ENCODE measurements at places on chromosomes 5 and 9.

- no peak for DNase-seq
These were observed 3.4 kb downstream of the FAM13B start for GRCh38 chr5:138029501-138029900.

GRCh38 chr5:124052201-124052600 lies 540.2 kb downstream of the CSNK1G3 start:
- DNase-seq: no peak

GRCh38 chr5:6729386-6730310 lies 16.4 kb downstream of the TENT4A start:
- no peak for DNase-seq

- no peak for DNase-seq
These were observed 11.1 kb upstream of the PPP1R2B start for GRCh38 chr5:156838961-156839360.

DNA sequence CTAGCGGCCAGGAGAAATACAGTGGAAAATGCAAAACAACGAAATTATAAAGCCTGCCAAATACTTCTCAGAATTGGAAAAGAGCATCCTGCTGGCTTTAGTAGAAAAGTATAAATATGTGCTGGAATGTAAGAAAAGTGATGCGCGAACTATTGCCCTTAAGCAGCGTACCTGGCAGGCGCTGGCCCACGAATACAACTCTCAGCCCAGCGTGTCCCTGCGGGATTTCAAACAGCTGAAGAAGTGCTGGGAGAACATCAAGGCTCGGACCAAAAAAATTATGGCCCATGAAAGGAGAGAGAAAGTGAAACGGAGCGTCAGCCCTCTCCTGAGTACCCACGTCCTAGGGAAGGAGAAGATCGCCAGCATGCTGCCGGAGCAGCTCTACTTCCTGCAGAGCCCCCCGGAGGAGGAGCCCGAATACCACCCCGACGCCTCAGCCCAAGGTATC lies 15.0 kb downstream of the MSANTD3 start:
- DNase-seq: no peak

- no peak for DNase-seq
These were observed 5.4 kb downstream of the GDA start for GRCh38 chr9:72154468-72155285.

- no peak for DNase-seq
These were observed 34.2 kb downstream of the ITGA1 start for GRCh38 chr5:52821901-52822300.

GRCh38 chr5:35850967-35851680 lies 5.6 kb upstream of the IL7R start:
- no peak for DNase-seq

- no peak for DNase-seq
These were observed 43.8 kb downstream of the SLC38A9 start for GRCh38 chr5:55668356-55668755.

- no peak for DNase-seq
These were observed 186.7 kb upstream of the FREM1 start for GRCh38 chr9:15096972-15097371.

DNA sequence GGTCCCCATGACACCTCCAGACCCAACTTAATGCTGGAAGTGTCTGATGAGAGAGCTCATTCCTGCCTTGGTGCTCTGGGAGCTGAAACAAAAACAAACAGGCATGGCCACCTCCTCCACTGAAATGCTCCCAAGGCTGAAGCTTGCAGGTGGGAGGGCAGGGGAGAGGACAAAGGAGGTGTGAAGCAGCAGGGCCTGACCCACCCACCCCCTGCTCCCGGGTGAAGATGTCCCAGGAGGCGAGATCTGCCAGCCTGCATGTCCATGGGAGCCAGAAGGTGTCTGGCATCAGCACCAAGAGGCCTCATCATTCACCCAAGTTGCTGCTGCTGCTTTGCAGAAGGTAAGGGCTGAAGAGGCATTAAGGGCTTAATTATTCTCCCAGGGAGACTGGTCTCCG lies 4.2 kb upstream of the CCIN start:
- DNase-seq: no peak

DNA sequence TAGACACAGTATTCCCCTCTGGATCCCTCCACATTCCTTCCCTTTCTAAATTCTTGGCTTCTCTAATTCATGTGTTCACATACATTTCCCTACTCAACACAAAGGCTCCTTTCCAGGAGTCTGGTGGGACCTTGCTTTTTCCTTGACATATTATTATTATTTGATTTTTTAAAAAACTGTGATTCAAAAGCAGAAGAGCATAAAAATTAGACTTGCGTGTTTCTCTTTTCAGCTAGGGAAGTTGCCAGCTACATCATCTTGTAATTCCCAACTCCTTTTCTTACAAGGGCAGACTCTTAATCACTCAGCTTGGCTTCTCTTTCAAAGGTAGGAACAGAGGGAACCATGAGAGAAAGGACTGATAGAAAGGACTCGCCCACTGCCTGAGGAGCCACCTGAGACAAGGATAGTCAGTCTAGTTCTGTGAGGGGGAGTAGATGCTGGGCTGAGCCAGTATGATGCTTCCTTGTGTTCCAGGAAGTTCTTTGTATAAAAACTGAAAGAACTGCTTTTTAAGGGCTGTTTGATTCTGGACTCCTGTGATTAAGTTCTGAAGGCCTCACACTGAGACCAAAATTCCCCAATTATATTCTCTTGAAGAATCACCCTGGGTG lies 51.0 kb upstream of the DPYSL3 start:
- DNase-seq: no peak

DNA sequence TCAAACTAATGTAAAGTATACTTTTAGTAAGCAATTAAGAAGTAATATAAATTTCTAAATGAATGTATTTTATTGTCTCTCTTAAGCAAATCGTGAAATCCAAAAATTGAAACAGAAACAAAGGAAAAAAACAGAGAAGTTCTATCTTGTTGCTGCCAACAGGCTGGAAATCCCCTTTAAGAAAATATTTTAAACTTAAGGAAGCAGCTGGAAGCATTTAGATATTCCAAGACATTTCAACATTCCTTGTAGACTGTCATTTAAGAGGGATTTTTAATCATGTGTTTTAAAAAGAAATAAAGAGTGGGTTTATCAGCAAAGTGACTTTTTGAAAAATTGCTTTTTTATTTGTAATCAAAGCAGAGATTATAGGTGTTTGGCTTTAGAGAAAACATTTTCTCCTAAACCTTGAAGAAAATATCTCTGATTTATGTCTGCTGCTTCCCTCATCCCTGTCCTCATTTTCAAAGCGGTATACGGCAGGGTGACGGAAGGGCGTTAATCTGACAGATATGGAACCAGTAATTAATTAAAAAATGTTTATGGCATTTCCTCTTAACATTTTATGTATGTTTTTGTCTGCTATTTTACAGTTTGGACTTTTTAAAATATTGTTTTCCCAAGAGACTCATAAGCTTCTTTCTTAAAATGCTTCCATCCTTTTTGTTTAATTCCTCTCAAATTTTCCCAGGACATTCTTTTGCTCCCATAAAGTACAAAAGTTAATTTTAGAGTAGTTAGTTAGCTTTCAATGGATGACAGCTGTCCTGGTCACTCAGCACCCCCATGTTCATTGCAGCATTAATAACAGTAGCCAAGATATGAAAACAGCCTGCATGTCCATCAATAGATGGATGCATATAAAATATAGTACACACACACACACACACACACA lies 245.6 kb downstream of the LURAP1L start:
- DNase-seq: no peak

DNA sequence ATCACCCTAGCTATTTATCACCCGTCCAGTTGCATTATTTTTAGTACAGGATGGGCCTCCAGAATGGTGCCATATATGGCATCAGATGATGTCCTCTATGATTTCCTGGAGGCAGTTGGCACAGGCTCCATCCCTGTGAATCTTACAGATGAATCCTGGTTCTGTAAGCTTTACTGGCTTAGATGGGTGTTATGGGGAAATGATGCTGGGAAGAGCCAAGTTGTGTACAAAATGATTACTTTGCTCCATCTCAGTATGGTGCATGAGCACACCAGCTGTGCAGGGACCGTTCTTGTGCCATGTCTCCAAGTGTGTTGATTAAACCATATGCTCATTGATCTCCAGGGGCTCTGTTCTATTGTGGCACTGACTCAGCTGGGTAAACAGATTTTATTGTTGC lies 755.7 kb downstream of the TLR4 start:
- DNase-seq: no peak

- DNase-seq: no peak
These were observed 687 bp downstream of the LYSMD3 start for GRCh38 chr5:90528601-90529193.

GRCh38 chr5:25974451-25974850 lies 1063.9 kb downstream of the CDH9 start:
- DNase-seq: no peak

DNA sequence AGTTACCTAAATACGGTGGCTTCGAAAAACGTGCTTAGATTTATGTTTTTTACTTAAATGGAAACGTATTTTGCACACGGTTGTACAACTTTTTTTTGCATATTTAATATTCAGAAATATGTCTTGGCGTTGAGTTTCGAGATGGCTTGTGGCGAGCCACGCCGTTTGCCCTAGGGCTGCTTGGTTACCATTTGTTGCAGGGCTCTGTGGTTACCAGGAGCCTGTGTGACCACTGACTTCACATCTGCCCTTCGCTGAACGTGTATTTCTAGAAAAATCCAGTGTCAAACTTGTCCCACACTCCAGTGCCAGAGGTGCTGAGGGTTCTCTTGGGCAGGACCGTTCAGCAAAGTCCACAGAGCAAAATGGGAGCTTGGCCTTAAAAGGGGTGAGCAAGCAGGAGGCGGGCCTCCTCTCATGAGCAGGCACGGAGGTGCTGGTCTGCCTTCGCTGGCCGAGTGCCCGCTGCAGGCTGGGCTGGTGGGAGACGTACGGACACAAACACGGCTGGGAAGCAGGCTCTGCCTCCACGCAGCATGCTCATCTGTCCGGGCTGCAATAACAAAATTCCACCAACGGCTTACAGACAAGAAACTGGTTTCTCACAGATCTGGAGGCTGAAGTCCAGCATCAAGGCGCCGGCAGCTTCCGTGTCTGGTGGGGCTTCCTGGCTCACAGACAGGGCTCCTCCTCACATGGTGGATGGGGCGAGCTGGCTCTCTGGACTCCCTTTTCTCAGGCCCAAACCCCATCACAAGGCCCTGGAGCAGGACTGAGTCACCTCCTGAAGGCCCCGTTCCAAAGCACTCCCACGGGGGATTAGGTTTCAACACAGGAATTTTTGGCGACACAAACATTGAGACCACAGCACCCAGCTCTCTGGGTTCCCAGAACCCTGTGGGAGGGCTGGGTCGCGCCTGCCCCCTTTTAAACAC lies 5.4 kb downstream of the MRPL36 start:
- DNase-seq: no peak

DNA sequence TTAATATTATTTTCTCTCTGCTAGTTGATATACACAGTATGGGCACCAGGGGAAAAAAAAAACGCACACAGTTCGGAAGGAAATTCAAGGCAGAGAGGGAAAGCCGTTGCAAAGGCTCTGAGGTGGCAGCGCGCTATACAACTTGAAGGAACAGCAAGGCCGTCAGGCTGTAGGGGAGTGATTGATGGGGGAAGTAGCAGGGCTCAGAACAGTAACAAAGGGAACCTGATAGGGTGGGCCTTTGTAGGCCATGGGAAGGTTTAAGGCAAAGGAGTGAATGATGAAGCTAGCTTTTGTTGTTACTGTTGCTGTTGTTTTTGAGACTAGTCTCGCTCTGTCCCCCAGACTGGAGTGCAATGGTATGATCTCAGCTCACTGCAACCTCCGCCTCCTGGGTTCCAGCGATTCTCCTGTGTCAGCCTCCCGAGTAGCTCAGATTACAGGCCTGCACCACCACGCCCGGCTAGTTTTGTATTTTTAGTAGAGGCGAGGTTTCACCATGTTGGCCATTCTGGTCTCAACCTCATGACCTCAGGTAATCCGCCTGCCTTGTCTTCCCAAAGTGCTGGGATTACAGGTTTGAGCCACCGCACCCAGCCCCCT lies 27.0 kb downstream of the AQP7 start:
- no peak for DNase-seq

DNA sequence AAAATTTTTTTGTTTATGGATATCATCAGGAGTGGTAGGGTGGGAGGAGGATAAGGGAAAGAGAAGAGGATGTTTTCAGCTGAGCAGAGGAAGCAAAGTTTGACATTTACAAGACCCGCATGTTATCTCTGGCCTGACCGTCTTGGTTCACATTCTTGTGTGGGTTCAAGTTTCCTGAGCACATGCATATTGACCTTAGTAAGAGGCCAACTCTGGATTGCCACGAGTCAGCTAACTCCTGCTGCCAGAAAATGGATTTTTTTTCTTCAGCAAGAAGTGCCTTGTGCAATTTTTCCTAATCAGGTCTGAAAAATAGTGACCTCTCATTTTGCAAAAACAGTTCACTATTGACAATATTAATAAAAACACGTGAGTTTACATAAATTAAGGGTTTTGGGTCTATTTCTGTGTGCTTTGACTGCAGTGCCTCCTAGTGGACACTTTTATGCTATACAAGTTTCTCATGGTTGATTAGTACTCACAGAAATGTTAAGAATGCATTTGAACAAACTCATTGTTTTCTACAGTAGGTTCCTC lies 27.1 kb upstream of the BASP1 start:
- no peak for DNase-seq

DNA sequence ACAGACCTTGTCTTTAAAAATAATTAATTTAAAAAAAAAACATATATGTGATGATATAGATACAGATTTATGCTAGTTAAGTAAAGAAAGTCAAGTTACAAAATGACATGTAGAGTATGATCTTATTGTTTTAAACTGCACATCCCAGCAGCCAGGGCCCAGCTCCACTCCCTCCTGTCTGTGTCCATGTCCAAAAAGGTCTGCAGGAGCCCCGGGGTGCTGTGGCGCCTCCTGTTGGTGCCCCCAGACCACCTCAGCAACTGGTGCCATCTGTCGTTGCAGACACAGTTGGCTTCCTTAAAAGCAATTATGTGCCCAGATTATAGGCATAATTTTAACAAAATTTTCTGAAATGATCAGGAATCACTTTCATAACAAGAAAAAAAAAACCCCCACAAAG lies 33.3 kb downstream of the IPPK start:
- DNase-seq: no peak

Measured in T-helper 9 cell (primary cell).